ENCODE measurements at places on chromosomes 2 and 18.

DNA sequence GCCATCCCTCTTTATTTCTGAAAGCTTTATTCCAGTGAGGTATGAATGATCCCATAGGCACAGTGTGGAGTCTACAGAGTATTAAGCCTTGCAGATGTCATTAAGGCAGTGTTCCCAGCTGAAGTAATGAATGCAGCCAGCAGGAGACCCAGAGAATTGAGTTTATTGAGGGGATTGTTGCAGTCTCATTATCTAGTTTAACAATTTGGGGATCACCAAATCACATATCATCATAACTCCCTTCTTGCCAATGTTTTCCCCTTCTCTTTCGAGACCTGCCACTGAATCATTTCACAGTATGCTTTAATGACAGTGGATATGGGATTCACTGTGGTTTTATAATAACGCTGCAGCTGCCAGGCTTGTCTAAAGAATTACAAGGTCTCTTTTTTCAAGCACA is 249.3 kb upstream of the FSHR start:
- no peak for DNase-seq

DNA sequence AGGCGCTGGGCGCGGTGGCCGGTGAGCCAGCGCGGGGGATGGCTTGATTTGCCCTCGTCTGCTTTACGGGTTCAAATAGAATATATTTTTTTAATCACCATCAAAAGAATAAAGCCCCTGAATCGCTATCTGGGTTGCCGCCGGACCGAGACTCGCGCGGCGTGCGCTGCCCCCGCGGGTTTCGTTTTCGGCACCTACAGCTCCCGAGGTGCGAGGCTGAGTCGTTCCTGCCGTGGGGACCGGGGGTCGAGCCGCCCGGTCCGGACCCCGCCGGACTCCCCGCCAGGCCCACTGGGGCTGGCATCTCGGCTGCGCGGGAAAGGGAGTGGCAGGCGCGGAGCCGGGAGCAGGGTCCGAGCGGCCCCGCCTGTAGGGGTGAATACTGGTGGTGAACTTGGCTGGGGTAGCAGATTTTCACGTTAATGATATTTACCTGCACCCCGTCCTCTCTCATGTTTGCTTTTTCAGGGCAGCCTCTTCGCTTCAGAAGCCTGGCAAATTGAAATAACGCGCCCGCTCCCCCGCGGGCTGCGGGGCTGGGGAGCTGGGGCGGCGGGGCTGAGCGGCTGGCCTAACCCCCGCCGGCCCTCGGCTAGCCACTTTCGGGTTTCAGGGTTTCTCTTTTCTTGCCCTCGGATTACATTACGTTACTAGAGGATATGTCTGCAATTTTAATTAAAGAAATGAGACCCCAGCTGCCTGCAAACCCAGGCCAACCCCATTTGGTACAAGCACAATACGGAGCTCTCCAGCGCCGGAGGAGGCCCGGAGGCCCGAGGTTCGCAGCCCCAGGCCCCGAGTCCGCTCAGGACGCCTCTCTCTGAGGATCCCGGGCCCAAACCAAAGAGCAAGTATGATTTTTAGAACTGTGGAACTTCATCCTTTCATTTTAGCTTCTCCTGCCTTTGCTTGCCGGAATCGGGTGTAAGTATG is 1.7 kb upstream of the CELF4 start:
- DNase-seq, result peak; percentile 38

GRCh38 chr2:229712136-229712535 is 2.2 kb downstream of the DNER start:
- peak; percentile 8 for DNase-seq

- DNase-seq, result no peak
These were observed 394.9 kb upstream of the ZEB2 start for GRCh38 chr2:144914622-144915318.

DNA sequence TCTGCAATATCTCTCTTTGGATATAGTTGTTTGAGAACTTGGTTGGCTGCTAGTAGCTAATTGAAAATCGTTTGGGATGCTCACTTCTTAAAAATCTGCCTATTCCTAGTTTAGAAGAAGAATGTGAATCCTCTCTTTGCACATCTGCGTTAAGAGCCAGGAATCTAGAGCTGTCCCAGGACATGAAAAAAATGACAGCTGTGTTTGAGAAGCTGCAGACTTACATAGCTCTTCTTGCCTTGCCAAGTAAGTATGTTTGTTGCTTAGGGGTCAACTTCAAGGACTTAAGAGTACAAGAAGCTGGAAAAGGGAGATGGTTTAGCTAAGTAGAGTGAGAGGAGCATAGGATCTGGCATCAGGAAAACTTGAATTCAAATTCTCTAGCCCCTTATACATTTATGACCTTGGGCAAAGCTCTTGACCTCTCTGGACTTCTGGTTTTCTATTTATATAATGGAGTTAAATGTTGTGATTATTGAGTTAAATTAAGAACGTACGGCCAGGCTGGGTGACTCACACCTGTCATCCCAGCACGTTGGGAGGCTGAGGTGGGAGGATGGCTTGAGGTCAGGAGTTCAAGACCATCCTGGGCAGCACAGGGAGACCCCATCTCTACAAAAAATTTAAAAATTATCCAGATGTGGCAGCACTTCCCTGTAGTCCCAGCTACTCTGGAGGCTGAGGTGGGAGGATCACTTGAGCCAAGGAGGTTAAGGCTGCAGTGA is 55.2 kb upstream of the STON1 start:
- no peak for DNase-seq

Data from NCI-H1105 treated with DMSO at 0.1 percent for 48 hours (cell line).